Activated effector memory CD4-positive, alpha-beta T cell treated with anti-CD3 and anti-CD28 coated beads, Interleukin-2, amount 50 U/mL, for 16 hours (primary cell): ENCODE measurements at places on chromosomes 16 and 17.

- no peak for DNase-seq
Measured at GRCh38 chr17:65931246-65932149, 260.4 kb downstream of the CEP112 start.

GRCh38 chr16:47260503-47260902, 116.8 kb upstream of the NETO2 start:
- DNase-seq, result no peak

DNA sequence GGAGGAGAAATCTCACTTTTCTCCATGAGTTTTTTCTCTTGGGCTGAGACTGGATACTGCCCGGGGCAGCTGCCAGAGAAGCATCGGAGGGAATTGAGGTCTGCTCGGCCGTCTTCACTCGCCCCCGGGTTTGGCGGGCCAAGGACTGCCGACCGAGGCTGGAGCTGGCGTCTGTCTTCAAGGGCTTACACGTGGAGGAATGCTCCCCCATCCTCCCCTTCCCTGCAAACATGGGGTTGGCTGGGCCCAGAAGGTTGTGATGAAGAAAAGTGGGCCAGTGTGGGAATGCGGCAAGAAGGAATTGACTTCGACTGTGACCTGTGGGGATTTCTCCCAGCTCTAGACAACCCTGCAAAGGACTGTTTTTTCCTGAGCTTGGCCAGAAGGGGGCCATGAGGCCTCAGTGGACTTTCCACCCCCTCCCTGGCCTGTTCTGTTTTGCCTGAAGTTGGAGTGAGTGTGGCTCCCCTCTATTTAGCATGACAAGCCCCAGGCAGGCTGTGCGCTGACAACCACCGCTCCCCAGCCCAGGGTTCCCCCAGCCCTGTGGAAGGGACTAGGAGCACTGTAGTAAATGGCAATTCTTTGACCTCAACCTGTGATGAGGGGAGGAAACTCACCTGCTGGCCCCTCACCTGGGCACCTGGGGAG, 19.1 kb downstream of the NGFR start:
- DNase-seq, result no peak

- DNase-seq, result peak; percentile 69
Measured at GRCh38 chr17:29136998-29137730, 43.0 kb downstream of the MYO18A start.

GRCh38 chr16:47866423-47866822, 289.4 kb downstream of the ABCC12 start:
- DNase-seq, result no peak

DNA sequence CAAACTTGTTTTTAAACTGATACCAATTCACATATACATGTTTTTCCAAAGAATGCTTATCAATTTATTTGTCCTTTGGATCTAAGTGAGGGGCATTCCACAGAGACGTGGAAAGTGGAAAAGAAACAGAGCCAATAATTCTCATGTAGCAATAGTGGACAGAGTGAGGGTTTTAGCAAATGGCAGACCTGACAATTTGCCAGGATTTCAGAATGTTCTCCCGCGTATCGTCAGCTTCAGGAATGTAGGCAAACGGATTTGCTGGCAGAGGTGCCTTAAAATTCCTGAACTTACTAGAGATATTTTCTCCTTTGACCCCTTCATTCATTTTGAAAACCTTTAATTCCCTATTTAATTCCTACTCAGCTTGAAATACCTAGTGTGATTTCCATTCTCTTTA, 193.4 kb upstream of the CPHXL start:
- no peak for DNase-seq

- no peak for DNase-seq
Measured at GRCh38 chr17:77042476-77043231, 98.1 kb upstream of the SEC14L1 start.

- DNase-seq, result no peak
Measured at GRCh38 chr16:82034981-82035612, at the start of gene HSD17B2. HSD17B2 (plus strand) TSS chr16:82035253; CDS start chr16:82035425, 172 bp downstream.

GRCh38 chr16:88558457-88559442, 11.5 kb upstream of the ZC3H18 start:
- DNase-seq, result no peak

GRCh38 chr16:87006789-87007745, 310.1 kb downstream of the C16orf95 start:
- no peak for DNase-seq

GRCh38 chr17:62855156-62855555, 47.0 kb upstream of the MARCHF10 start:
- DNase-seq, result no peak

DNA sequence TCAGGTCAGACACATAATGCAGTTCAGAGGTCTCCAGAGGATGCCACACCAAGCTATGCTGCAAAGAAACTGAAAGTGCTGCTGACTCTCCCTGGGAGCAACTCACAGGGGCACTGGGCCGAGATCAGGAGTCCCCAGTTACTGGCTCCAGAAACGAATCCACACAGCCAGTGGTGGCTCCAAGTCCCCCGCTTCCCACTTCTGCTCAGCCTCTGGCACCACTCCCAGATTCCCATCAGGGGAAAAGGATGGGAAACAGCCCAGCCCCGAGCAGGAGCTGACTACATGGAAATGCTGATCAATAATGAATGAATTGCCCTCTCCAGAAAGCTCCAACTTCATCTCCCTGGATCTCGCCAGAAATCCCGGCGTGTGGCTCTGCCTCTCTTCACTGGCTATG, 62.3 kb upstream of the CDH5 start:
- peak; percentile 55 for DNase-seq

GRCh38 chr17:72176951-72177660, 56.3 kb downstream of the SOX9 start:
- DNase-seq, result no peak

GRCh38 chr16:46428108-46429061, 192.8 kb downstream of the SHCBP1 start:
- no peak for DNase-seq

DNA sequence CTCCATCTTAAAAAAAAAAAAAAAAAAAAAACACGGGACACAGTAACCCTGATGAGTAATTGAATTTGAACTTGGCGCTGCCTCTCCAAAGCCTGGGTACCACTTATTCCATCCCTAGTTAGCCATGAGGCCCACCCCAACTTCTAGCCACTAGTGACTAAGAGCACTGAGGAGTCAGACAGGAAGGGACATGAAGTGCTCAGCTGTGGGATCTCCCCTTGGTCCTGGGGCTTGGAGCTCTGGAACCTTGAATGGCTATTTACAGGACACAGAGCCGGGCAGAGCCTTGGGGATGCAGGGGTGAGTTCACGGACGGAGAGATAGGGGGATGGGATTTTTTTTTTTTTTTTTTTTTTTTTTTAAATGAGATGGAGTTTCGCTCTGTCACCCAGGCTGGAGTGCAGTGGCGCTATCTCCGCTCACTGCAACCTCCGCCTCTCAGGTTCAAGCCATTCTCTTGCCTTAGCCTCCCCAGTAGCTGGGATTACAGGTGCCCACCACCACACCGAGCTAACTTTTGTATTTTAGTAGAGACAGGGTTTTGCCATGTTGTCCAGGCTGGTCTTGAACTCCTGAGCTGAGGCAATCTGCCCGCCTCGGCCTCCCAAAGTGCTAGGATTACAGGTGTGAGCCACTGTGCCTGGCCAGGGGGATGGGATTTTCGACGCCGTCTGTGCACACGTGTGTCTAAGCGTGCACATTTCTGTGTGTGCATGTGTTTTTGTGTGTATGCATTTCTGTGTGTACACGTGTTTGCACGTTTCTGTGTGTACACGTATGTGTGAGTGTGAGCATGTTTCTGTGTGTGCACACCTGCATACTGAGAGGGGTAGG, 20.4 kb upstream of the CIBAR2 start:
- DNase-seq, result no peak

GRCh38 chr17:72361892-72362291, 241.1 kb downstream of the SOX9 start:
- DNase-seq, result peak; percentile 16

DNA sequence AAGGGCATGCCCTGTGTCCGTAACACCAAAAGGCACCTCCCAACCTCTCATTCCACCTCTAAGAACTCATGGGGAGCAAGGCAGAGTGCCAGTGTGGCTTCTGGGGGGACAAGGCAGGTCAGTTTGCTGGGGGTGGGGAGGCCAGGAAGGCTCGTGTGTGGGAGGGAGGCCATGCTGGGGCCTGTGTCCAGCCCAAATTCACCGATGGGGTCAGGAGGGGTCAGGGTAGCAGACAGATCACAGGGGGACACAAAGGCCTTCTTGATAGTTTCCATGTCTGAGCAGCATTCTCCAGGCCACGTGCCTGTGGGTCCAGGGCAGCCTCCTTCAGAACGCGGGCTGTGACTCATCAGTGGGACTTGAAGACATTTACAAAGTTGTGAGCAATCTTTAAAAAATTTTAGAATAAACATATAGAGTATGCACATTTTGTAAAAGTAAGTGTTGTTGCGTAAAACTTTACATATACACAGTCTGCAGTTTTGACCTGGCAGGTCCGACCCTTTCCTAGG, 20.9 kb downstream of the SPACA3 start:
- DNase-seq, result no peak

DNA sequence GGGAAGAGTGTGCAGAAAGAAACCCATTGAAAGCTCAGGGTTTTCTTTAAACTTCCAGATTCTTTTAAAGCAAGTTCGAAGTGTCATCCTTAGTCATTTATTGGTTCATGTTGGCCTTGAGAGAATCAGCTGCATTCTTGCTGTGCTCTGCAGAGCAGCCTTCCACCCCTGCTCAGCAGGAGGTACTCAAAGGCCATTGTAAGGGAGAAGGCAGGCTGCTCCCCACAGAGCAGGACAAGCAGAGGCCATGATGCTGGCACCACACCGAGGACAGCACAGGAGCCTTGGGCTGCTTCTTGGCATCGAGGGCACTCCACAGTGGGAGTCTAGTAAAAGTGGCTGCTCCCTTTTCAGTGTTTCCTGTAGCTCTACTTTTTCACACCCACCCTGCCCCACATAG, 29.6 kb downstream of the NMT1 start:
- no peak for DNase-seq

DNA sequence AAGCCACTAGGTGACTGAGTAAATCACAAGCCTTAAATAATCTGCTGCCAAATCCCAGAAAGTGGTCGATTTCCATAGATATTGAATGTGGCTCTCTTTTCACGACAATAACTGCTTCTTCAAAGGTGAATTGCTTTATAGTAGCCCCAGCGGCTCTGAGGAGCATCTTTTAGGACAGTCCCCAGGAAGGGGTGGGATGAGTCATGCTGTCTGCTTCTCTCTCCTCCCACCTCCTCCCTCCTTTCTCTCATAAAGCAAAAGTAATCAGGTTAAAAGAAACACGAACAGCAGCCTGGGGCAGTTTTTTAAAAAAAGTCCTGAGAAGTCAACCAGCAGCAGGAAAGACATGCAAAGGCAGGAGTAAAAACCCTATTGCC, 1.8 kb downstream of the KIAA0513 start:
- DNase-seq, result peak; percentile 85
